ENCODE measurements at places on chromosomes 7 and 10. TPM values are rescaled to one million over a fixed set of nuclear protein-coding genes. Genes with fewer than 3 reads are reported as not detected.
A peak's percentile ranks its signal among the peaks of the same experiment; 100 is the strongest.

GRCh38 chr10:127579640-127580039 lies 30.5 kb downstream of the NPS start:
- no peak for DNase-seq

DNA sequence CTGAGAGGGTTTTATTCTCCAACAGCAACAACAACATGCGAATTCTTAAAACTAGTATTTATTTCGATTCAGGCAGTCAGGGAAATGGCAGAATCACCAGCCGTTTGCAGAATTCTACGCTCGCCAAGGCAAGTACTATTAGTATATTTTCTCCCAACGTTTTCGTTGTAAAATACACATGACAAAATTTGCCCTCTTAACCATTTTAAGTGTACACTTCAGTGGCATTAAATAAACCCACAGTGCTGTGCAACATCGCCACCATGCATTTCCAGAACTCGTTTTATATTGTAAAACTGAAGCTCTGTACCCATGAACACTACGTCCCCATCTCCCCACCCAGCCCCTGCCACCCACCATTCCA lies 10.8 kb downstream of the EN2 start:
- DNase-seq = no peak

- no peak for DNase-seq
Measured at GRCh38 chr10:106917452-106918055, 247.0 kb downstream of the SORCS1 start.

DNA sequence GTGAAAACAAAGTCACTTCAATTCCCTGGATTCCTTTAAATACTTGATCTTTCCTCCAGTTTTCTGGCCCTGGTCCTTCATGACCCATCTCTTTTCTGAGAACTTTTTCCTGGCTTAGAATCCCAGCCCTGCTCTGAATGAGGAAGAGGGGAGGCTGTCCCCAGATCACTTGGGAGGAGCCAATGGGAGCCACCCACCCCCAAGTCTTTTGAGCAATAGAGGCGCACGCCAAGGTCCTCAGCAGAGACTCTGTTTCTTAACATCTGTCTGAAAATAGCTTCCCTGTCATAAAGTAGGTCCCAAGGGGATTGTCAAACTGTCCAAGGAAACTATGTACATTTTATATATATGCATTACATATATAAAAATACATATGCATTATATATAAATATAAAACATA lies 126.8 kb downstream of the ADRA2A start:
- DNase-seq = no peak

GRCh38 chr7:12564996-12565764 lies 5.3 kb upstream of the SCIN start:
- DNase-seq = no peak

GRCh38 chr10:108545921-108546320 lies 1377.4 kb downstream of the XPNPEP1 start:
- DNase-seq = no peak

DNA sequence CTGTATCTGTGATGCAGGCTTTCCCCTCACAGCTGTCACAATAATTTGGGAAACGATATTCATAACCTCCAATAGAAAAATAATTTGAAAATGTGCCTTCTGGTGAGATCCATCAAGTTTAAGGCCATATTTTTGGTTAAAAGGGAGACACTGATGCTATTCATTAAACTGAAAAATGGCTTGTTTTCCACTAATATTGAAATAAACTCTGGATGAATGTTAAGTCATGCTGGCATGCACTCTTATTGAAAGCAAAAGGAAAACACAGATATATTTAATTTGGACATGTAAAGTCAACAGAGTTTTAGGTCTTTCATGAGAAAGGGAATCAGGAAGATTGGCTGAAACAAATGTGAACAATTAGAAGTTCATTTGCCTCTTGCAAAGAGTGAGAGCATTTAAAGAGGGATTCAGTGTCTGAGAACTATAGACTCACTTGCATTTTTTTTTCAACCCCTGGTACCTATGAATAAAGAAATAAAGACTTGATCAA lies 879.2 kb downstream of the LRMDA start:
- DNase-seq = no peak

DNA sequence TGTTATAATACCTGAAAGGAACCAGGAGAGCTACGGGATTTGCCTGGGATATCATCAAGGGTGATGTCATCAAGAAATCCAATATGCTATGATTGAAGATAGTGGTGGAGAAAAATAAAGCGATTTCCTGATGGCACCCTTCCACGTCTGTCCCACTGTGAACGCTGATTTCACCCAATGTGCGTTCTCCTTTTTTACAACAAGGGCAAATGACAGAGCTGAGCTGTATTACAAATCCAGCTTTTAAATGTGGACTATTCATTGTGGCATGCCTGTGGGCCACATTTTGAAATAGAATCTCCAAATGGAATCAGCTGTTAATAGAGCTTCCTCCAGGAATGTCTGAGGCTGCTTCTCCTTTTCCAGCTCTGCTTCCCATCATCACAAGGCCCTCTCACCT lies 23.3 kb downstream of the SLC13A4 start:
- no peak for DNase-seq

DNA sequence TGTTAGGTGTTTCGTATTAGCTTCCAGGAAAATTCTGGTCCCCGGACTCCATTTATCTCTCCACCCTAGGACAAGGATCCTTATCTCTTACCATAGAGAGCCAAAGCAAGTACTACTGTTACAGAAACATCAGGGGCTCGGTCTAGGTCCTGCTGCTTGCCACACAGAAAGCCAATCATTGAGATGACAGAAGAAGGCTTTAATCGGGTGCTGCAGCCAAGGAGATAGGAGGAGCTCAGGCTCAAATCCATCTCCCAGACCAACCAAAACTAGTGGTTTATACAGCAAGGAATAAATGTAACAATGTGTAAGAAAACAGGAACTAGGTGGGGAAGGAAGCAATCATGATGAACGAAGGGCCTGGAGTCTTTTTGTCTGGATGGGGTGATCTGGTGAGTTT lies 22.2 kb upstream of the CACUL1 start:
- DNase-seq = no peak

- DNase-seq = no peak
Measured at GRCh38 chr10:127736915-127737562, at the start of gene FOXI2. TSS of gene FOXI2 (plus strand) at chr10:127737185. CDS start at chr10:127737274, 89 bp downstream.

- no peak for DNase-seq
Measured at GRCh38 chr7:4879396-4880081, 4.0 kb downstream of the RADIL start.

- DNase-seq = no peak
Measured at GRCh38 chr7:1678081-1678543, 8.0 kb downstream of the ELFN1 start.

GRCh38 chr10:48365668-48366067 lies 59.2 kb downstream of the MAPK8 start:
- no peak for DNase-seq

DNA sequence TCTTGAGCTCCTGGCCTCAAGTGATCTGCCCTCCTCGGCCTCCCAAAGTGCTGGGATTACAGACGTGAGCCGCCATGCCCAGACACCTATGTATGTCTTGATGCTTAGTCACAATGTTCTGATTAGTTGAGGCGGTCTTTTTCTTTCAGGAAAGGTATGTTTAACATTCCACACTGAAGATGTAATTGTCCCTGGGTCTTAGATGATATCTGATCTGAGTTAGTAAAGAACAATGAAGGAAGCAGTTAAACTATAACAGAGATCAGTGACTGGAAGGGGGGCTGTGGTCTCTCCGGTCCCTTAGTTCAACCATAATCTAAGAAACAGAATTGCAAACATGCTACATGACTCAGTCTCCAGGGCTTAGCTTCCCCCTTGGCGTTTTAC lies 31.5 kb upstream of the SH2D4B start:
- DNase-seq = peak; percentile 88

- no peak for DNase-seq
Measured at GRCh38 chr7:35854311-35854710, 53.5 kb downstream of the SEPTIN7 start.

- no peak for DNase-seq
Measured at GRCh38 chr7:75613351-75613750, 121.2 kb downstream of the SPDYE5 start.

GRCh38 chr10:132094581-132095234 lies 29.0 kb downstream of the JAKMIP3 start:
- DNase-seq = peak; percentile 26

- no peak for DNase-seq
Measured at GRCh38 chr7:24889611-24890010, 90.4 kb downstream of the OSBPL3 start.

DNA sequence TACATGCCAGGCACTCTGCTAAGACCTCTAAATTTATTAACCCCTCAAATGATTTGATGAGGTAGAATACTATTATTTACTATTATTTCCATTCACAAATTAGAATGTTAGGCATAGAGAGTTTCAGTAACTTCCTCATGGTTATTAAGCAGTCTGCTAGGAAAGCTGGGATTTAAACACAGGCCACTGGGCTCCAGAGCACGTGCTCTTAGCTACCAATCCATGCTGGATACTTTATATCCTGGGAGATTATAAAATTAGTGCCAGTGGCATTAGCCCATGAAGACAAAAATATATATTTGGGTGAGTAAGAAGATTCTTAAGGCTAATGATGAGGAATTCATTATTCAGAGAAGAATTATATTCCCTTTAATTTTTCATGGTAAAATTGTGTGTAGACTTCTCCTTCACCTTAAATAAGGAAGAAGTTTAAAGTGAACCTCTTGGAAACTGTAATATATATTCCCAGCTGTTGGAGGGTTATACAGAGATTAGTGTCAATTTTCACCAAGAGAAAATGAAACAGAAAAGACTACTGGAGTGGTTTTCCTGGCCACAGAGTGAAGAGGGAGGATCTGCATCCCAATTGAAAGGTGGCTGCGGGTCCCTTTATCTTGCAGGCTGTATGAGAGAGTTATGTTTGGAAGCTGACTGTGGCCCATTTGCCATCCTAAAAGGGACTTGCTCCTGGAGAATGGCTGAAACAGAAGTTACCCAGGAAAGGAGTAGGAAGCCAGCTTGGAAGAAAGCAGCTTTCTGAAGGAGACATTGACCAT lies 334.3 kb upstream of the TEX47 start:
- no peak for DNase-seq

- no peak for DNase-seq
Measured at GRCh38 chr7:20865684-20866083, 79.0 kb upstream of the SP8 start.

DNA sequence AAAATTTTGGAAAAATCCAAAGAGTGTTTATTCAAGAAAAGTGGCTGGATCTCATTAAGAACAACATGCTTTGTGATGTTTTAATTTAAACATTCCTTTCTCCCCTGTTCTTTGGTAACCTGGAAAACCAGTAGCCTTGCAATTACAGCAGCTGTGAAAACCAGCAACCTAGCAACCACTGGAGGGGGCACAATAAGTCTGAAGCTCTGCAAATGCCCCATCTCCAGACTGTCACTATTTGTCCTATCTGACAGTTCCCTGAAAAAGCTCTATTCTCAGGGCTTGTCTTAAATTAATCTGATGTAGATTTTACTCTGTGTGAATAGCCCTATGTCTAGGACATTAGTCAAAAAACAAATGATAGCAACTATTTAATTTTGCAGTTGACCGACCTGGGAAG lies 137.6 kb upstream of the THSD7A start:
- no peak for DNase-seq

DNA sequence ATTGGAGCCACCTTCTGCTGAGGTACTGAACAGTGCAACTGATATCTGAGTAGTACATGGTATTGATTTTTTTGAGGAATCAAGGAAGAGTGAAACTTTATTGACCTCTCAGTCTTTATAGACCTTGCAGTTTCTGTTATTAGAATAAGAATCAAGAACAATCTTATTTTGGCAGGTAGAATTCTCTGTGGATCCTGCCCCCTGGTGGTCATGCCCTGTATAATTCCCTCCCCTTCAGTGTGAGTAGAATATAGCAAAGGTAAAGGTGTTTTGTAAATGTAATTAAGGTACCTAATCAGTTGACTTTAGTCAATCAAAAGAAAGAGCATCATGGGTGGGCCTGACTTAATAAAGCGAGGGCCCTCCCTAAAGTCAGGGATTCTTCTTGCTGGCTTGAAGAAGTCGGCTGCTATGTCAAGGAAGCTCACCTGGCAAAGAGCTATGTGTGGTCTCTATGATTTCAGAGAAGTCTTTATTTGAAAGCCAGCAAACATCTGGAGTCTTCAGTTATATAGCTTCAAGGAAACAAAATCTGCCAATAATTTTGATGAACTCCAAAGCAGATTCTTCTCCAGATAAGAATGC lies 142.8 kb downstream of the LSM5 start:
- DNase-seq = peak; percentile 48

GRCh38 chr10:18658271-18659124 lies 733 bp upstream of the ARL5B start:
- DNase-seq = peak; percentile 26

GRCh38 chr10:79492839-79493238 lies 19.5 kb upstream of the EIF5AL1 start:
- no peak for DNase-seq

DNA sequence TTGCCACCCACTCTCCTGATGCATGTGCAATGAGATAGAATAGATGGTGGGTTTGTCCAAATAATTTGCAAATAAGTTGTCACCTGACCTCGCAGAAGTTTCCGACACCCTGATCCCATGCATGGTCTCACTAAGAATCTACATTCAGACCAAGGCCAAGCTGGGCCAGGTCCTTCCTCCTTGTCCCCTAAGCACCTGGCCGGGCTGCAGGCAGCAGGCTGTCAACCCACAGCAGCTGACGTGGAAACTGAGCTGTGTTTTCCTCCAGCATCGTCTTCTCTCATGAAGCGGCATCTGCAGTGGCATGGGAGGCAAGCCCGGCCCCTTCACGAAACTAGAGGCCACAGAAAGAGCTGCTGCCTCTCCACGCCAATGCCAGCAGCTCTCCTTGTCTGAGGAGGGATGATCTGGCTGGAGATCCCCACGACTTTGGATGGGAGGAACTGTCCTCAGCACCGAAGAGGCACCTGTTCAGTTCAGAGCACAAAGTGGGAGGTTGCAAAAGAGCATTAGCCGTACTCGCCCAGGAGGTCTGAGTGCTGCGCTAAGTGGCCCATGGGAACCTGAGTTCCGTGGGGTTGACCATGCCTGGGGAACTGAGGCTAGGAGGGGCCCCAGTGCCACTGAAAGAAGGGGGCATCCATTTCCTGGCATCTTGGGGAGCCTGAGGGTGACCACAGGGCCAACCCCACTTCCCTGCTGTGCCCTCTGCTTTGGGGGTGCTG lies 110.5 kb upstream of the INSIG1 start:
- DNase-seq = no peak

DNA sequence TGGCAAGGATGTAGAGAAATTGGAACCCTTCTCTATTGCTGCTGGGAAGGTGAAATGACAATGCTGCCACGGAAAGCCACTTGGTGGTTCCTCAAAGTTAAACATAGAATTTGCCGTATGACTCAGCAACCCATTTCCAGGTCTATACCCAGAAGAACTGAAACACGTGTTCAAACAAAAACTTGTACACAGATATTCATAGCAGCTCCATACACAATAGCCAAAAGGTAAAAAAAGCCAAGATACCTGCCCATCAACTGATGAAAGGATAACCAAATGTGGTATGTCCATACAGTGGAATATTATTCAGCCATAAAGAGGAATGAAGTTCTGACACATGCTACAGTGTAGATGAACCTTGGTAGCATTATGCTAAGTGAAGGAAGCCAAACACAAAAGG lies 39.1 kb downstream of the LHPP start:
- no peak for DNase-seq

Gene SHTN1
- 7.7 TPM for total RNA-seq

Gene CALHM3
- total RNA-seq = 4.8 TPM

Gene SORCS3
- total RNA-seq = not detected

Gene GNGT1
- 0.24 TPM for total RNA-seq

Gene EPHB4
- 65.3 TPM for total RNA-seq

Gene CADPS2
- 3.4 TPM for total RNA-seq

Gene FAM241B
- total RNA-seq = 7.4 TPM

Gene SGMS1
- total RNA-seq = 20.0 TPM

Gene LEP
- not detected for total RNA-seq

Gene OR9A2
- not detected for total RNA-seq

Gene GATA3
- 0.46 TPM for total RNA-seq
